ENCODE measurements at places on chromosomes 2 and 18.

DNA sequence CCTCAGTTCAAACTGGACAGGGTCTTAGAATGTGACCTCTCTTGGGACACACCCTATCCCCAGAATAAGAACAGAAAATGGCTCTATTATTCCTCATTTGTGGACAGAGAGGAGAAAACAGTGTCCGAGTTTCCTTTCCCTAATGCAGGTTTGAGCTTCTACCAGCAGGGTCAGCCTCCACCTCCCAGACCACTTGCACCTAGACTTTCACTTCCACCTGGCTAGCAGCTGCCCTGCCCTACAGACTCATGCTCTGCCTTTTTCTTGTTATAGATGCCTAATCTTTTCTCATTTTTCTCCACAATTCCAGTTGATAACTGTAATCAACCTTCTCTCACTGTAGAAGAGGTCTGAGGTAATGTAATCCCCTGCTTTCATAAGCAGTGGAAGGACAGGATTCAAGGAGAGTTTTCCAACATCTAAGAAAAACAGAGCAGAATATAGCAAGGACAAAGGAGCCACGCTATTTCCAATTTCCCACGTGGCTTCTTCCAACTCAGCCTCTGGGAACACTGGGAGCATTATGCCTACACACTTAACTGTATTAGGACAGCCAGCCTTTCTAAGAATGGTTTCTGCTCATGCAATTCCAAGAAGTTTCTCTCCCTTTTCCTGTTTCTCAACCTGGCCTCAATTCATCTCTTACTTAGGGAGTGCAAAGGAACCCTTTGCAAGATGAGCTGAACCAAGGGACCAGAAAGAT lies 239.8 kb downstream of the BCL11A start:
- no peak for DNase-seq

GRCh38 chr2:168729455-168729854 lies 73.0 kb upstream of the NOSTRIN start:
- DNase-seq: no peak

- no peak for DNase-seq
These were observed 153.3 kb upstream of the NDUFV2 start for GRCh38 chr18:8949206-8949605.

- no peak for DNase-seq
These were observed 1.5 kb downstream of the ARPC2 start for GRCh38 chr2:218218268-218219185.

- no peak for DNase-seq
These were observed 31.8 kb downstream of the TGIF1 start for GRCh38 chr18:3481696-3482210.

DNA sequence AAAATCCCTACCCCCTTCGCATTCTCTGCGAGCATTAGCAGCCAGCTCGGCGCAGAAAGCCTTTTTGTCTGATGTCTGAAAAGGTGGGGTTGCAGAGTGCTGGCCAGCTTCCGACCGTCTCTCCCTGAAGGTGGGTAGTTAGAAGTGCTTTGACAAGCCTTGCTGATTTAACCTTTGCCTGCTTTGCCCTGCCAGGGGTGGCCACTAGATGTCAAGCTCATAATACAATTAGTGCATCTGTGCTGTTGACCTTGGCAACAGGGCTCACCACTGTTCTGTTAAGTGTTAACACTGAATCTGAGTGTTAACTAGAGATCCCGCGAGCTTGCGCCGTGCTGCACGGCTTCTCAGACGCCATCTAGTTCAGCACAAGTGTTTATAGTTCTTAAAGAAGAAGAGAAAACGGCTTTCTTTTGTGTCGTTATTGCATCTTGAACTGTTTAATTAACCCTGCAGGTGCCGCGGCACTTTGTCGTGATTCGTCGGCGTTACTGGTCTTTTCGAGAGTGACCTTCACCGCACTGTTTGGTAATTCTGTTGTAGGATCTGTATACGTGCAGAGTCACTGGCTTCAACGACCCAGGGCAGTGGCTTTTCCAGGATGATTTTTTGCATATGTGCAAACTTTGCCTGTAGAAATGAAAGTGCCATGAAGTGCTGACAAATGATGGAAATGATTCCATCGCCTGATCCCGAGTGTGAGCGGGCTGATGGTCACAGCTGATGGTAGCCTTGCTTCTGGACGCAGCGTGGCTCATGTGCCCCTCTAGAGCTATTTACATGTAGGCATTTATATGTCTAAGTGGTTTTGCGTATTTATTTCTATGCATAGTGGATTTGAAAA lies 5.5 kb downstream of the SALL3 start:
- no peak for DNase-seq

- DNase-seq: no peak
These were observed 91.1 kb downstream of the ACTR3 start for GRCh38 chr2:113980946-113981345.

DNA sequence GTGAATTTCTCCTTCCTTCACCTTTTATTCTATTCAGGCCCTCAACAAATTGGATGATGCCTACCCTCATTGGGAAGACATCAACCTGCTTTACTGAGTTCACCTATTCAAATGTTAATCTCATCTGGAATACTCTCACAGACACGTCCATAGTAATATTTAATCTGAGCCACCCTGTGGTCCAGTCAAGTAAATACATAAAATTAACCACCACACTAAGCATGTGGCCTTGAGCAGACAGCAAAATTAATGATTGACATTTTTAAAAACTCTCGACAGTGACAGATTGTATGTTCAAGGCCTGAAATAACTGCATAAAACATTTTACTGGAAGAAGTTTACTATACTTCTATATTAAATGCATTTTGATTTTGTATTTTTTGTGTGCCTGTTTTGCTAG lies 540.6 kb upstream of the GCFC2 start:
- no peak for DNase-seq

DNA sequence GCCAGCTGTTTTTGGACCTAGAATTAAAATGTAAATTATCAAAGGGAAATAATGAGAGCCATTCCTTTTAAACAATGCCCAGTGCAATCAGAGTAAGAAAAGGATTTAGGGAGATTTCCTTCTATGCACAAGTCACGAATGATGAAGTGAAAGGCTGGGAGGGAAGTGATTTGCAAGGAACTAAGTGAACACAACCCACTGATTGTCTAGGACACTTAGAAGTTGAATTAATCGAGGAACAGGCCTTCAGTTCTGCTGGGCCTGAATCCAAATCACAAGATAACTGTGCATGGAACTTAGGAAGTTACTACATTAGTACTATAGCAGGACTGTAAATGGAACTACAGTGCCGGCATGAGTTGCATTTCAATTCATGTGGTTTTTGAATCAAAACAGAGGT lies 17.7 kb downstream of the MAP2 start:
- DNase-seq: no peak

DNA sequence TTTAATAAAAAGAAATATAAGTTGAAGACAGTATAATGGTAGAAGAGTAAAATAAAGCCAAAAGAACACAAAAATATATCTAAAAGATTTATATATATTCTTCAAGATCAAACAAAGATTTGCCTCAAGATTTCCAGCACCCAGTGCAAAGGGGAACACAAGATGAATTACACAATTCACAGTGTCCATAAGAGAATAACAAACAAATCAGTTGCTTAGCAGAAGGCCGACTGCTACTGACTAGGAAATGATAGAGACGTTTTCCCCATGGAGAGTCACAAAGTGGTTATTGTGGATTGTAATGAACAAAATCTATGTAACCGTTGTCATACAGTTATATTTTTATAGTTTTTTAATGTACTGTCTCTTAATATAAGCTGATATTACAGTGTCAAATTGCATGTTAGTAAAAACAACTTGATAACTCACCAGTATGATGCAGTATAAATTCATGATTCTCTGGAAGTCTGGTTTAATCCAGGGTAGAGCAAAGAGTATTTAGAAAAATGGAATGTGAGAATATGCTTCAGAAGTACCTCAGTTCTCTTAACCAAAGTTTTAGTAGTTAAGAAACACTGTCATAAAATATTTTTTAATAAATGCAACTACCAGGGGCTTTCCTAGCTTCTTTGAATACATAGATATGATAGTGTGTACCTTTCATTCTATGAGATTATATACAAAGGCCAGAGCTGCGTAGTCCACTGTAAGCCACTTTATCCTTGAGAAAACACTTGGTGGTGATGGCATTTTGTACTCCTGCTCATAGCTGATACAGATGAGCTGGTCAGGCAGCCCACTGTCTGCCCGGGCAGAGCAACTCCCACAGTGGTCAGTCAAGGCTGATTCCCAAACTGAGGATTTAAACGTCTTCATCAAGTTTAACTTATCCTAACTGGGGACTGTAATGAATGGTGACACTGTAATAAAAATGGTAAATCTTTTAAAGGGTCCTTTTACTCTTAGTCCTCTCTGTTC lies 180.5 kb upstream of the DTNA start:
- no peak for DNase-seq

DNA sequence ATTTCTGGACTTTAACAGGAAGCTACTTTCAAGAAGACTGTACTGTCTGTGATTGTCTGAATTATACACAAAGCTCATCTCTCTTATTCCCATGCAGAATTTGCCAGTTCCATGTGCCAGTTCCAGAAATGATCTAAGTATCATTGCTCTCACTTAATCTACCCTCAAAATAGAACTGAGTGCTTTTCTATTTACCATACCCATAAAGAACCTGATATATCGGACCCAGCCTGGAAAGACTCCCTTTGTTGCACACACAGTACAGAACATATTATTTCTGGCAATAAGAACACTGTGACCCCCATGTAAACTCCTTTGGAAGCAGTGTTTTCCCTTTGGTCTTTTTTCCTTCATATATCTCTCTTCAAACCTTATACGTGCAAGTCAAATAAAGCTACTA lies 102.3 kb upstream of the TTN start:
- DNase-seq: no peak

GRCh38 chr2:240839152-240840143 lies 19.4 kb upstream of the KIF1A start:
- DNase-seq: no peak

DNA sequence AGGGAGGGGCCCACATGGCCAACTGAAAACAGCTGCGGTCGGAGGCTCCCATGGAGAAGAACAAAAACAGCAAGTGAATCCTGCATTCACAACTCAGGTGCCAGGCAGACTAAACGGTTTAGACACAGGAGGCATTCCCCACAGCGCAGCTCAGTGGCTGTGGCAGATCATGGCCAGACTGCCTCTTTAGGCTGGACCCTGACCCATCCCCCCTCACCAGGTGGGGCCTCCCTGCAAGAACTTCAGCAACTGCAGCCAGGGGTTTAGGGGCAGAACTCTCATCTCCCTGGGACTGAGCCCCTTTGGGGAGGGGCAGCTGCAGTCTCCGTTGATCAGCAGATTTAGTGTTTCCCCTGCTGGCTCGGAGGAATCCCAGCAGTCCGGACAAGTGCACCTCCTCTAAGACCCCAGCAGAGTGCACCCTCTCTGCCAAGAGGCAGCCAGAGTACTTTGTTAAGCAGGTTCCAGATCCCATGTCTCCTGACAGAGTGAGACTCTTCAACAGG lies 346.7 kb downstream of the SS18 start:
- DNase-seq: no peak

GRCh38 chr2:42095923-42096408 lies 48.1 kb downstream of the PKDCC start:
- peak; percentile 36 for DNase-seq

DNA sequence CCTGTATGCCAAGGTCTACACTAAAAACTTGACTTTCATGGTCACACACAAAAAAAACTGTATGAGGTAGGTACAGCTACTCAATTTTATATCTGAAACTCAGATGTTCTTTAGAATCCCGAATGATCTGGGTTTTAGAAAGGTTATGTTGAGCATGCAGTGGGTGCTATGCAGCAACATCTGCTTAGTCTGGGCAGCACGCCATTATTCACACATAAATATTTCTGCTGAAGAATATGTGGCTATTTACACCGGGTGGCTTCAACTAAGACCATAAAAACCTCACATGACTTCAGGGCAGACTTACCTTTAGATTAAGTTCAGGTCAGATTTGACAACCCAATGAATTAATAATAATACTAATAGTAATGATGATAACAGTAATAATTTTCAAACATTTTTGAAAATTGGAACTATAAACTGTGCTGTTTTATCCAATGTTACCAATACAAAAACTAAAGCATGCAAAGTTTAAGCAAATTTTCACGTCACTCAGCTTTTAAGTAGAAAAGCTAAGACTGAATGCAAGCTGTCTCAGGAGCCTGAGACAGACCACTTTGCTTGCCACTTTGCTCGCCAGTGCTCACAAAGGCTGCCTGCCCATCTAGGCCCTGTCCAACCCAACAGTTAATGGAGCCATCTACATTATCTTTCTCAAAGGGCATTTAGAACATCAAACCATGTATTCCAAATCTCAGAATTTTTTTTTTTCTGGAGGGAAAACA lies 292.0 kb downstream of the CNTNAP5 start:
- no peak for DNase-seq

DNA sequence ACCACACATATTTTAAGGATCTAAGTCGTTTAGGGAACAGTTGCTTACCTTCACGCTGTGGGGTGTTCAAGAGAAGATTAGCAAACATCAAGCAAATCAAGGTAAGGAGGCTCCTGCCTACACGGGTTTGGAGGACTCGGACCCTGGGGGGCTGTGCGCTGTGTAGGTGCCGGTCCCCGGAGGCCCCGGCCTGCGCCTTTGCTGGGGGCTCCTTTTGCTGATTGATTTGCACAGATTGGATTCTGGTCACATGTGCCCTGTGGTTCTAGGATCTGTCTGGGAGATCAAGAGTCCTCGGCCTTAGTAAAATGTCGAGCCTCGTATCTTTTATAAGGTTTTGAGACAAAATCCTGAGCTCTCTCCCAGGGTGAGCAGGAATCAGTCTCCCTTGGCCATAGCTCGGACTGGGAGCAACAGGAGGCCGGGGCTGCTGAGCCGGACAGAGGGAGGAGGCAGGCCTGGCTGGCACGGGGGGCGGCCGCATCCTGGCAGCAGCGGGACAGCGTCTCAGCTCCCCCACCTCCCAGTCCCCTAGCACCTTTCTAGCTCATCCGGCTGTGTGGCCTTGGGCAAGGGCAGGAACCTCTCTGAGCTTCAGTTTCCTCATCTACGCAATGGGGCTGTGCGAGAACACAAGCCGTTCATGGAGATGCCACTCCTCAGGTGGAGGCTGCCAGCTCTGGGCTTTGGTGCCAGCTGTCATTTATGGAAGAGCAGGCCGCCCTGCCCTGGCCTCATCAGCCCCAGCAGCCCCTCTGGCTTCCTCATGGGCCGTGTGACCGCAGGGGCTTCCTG lies 147.2 kb downstream of the MBP start:
- no peak for DNase-seq

GRCh38 chr2:71788186-71788525 lies 334.8 kb downstream of the DYSF start:
- DNase-seq: no peak

- no peak for DNase-seq
These were observed 1.3 kb downstream of the R3HDM1 start for GRCh38 chr2:135532581-135532980.

- DNase-seq: no peak
These were observed 14.4 kb upstream of the TET3 start for GRCh38 chr2:73970141-73970803.

DNA sequence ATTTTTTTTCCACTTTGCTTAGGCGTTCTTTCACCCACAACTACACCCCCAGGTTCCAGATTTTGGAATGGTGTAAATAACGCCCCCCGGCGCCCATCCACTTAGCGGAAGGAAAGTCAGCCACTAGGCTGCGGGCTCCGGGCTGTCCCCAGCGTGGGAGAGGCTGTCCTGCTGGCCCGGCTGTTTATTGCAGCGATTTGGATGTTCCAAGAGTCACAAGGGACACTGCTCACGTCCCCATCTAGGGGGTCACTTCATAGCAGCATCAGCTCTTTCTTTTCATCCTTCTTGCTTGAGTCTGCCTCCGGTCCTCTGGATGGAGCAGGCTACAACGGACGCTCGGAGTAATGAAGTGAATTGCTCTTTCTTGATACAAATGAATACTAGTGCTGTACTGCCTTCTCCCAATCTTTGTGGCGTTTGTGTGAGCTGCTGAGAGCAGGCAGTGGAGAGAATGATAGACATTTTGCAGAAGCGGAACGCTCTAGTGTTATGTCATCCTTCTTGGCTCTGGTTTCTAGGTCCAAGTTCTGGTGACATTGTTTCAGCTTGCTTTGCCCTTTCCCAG lies 50.7 kb upstream of the PAIP2B start:
- peak; percentile 54 for DNase-seq

Data from H54 (cell line).